ENCODE measurements at places on chromosomes 1 and 21. TPM values are rescaled to one million over a fixed set of nuclear protein-coding genes. Genes with fewer than 3 reads are reported as not detected.

DNA sequence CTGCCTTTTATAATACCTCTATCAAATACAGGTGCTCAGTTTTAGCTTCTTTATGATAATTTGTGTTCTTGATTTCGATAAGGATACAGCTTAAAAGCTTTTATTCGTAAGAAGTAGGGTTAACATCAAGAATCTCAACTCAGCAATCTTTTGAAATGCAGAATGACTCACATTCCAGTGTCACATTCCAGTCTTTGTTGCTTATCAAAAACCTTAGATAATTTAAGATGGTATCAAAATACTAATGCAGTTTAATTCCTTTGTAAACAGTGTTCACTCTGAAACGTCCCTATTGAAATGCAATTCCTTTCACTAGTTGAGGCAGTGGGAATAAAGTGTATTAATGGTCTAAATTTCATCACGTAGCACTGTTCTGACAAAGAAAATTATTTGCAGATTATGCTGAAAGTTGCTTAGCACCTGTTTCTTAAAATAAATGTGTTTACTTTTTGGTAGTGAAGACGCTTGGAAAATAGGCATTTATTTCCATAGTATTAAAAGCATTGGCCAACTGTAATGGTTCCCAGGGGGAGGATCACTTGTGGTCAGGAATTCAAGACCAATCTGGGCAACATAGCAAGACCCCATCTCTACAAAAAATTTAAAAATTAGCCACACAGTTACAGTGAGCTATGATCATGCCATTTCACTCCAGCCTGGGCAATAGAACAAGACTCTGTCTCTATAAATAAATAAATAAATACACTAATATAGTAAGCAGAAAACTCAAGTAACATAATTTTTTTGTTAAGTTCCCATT lies 10.1 kb upstream of the CNN3 start:
- DNase-seq, result no peak
- H3K36me3 ChIP-seq, result no peaks in the 10 kb centered on the region
- H3K27me3 ChIP-seq, result no peaks in the 10 kb centered on the region
- H3K4me3 ChIP-seq, result no peak overlapping the region
- peak overlapping the region; percentile 68 for H3K27ac ChIP-seq
- H3K4me1 ChIP-seq, result peaks cover 41% of the 10 kb centered on the region

GRCh38 chr1:145997718-145998023 lies 1.3 kb upstream of the TXNIP start:
- peaks cover 35% of the 10 kb centered on the region for H3K36me3 ChIP-seq
- H3K27ac ChIP-seq, result peak overlapping the region; percentile 99
- peak overlapping the region; percentile 98 for H3K4me3 ChIP-seq
- H3K4me1 ChIP-seq, result peaks cover 11% of the 10 kb centered on the region
- no peak for DNase-seq

DNA sequence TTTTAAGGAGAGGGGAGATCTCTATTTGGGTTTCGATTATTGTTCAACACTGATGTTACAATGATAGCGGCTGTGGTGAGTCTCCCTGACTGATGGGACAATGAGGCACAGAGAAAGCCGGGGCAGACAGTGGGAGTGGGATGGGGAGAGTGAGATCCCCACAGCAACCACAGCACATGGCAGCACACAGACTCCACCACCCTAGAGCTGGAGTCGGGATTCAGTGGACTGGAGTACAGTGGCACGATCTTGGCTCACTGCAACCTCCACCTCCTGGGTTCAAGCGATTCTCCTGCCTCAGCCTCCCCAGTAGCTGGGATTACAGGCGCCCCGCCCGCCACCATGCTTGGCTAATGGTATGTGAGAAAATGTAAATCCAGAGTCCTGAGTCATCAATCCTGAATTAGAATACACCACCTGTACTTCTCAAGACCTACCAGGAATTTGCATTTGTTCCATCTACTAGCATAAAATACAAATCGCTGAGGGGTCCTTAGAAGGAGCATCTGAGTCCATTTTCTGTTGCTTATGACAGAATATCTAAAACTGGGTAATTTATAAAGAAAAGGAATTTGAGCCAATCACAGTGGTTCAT lies 125.8 kb downstream of the TOMM20 start:
- DNase-seq, result no peak
- H3K36me3 ChIP-seq, result no peaks in the 10 kb centered on the region
- no peaks in the 10 kb centered on the region for H3K27me3 ChIP-seq
- no peak overlapping the region for H3K27ac ChIP-seq
- no peaks in the 10 kb centered on the region for H3K4me1 ChIP-seq

- H3K27ac ChIP-seq, result no peak overlapping the region
- no peaks in the 10 kb centered on the region for H3K27me3 ChIP-seq
- H3K4me1 ChIP-seq, result no peaks in the 10 kb centered on the region
- H3K36me3 ChIP-seq, result no peaks in the 10 kb centered on the region
Measured at GRCh38 chr1:55005351-55006140, 6.8 kb downstream of the BSND start.

- no peak overlapping the region for H3K4me3 ChIP-seq
- no peaks in the 10 kb centered on the region for H3K36me3 ChIP-seq
- no peaks in the 10 kb centered on the region for H3K27me3 ChIP-seq
- H3K4me1 ChIP-seq, result peaks cover 8% of the 10 kb centered on the region
Measured at GRCh38 chr1:8754993-8755392, 62.4 kb downstream of the RERE start.

S100A7A gene
- total RNA-seq, result not detected

MMP23B gene
- 7.1 TPM for total RNA-seq

ITGB2 gene
- total RNA-seq, result 111 TPM
